ENCODE measurements at places on chromosomes 16 and 17.

- no peak for DNase-seq
Measured at GRCh38 chr17:78174346-78174869, 6.0 kb downstream of the SYNGR2 start.

DNA sequence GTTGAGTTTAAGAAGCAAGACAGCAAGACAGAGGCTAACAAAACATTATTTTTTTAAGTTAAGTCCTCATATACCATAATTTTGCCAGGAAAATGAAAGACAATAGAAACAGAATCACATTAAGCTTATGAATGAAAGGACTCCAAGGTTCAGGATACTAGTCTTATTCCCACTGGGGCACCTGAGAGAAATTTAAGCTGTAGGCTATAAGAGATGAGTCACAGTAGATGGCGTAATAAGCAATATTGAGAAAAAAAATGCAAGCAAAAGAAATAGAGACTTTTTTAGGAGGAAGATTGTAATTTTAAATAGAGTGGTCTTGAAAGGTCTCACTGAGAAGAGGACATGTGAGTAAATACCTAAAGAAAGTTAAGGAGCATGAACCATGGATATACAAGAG, 57.1 kb upstream of the KIF2B start:
- peak; percentile 59 for DNase-seq

- no peak for DNase-seq
Measured at GRCh38 chr17:73972056-73972455, 231.4 kb upstream of the RPL38 start.

- no peak for DNase-seq
Measured at GRCh38 chr17:51761105-51761504, 397.4 kb downstream of the CA10 start.

DNA sequence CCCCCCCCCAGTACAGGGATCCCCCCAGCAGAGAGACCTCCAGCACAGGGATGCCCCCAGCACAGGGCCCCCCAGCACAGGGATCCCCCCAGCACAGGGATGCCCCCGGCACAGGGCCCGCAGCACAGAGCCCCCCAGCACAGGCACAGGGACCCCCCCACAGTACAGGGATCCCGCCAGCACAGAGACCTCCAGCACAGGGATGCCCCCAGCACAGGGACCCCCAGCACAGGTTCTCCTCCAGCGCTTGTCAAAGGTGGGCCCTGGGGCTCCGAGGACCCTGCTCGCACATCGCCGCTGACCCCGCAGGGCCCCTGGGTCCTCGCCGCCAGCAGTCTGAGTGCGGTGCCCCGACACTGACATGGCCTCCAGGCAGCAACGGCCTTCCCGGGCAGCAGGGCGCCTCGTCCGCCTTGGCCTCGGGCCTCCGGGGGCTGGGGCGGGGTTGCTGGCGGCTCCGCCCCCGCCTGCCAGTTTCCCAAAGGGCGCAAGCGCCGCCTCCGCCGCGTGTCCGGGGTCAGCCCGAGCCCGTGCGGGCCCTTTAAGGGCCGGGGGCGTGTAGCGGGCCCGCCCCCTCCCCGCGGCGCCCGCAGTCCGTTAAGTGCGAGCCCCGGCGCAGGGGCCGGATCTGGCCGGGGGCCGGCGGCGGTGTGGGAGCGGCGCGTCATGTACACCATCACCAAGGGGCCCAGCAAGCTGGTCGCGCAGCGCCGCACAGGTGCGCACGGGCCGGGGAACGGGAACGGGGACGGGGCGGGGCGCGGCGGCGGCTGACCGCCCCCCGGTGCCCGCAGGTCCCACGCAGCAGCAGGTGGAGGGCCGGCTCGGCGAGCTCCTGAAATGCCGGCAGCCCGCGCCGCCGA, at the start of gene MCRIP2:
Gene MCRIP2 (plus strand): TSS at position 503 of the 863 bp plus-strand sequence. CDS start 164 bp downstream, at position 667.
- peak; percentile 29 for DNase-seq

- no peak for DNase-seq
Measured at GRCh38 chr17:71455219-71455618, 665.6 kb upstream of the SOX9 start.

GRCh38 chr16:50629334-50629733, 51.8 kb downstream of the SNX20 start:
- no peak for DNase-seq

DNA sequence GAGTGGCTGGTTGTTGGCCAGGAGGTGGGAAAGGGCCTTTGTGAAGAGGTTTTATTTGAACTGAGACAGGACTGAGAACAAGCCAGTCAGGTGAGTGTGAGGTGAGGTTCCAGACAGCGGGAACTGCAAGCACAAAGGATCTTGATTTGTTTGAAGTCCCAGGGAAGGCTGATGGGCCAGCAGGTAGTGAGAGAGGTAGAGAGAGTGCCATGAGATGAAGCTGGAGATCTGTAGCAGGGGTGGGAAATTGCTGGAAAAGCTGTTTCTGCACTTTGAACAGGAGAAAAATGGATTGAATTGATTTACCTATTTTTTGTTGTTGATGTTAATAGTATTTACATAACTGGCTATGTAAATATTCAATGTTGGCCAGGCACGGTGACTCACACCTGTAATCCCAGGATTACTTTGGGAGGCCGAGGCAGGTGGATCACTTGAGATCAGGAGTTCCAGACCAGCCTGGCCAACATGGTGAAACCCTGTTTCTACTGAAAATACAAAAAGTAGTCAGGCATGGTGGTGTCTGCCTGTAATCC, 7.7 kb upstream of the DCTPP1 start:
- no peak for DNase-seq

- no peak for DNase-seq
Measured at GRCh38 chr17:78665952-78666920, 89.0 kb upstream of the DNAH17 start.

DNA sequence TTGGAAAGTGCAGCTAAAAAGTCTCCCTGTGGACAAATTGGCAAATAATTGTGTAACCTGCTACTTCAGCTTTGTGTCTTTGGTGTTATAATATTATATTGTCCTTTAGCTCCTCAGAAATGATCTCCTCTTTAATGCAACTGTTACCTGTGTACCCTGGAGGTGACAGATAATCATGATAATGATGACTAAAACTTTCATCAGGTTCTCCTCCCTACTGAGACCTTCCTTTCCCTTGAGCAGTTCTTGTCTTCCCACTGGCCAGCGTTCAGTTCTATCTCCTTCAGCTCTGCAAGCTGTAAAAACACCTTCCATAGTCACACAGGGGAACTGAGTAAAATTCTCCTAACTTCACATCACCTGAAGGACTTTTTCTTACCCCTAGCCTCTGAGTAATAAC, 14.7 kb downstream of the KRT12 start:
- DNase-seq, result peak; percentile 2

- no peak for DNase-seq
Measured at GRCh38 chr17:38715216-38715943, 10.3 kb downstream of the MLLT6 start.

- DNase-seq, result peak; percentile 62
Measured at GRCh38 chr17:41678411-41678906, 10.2 kb upstream of the EIF1 start.

GRCh38 chr16:75567911-75568310, 1.7 kb downstream of the GABARAPL2 start:
- DNase-seq, result no peak

GRCh38 chr17:61144617-61145564, 254.8 kb upstream of the TBX2 start:
- DNase-seq, result no peak

DNA sequence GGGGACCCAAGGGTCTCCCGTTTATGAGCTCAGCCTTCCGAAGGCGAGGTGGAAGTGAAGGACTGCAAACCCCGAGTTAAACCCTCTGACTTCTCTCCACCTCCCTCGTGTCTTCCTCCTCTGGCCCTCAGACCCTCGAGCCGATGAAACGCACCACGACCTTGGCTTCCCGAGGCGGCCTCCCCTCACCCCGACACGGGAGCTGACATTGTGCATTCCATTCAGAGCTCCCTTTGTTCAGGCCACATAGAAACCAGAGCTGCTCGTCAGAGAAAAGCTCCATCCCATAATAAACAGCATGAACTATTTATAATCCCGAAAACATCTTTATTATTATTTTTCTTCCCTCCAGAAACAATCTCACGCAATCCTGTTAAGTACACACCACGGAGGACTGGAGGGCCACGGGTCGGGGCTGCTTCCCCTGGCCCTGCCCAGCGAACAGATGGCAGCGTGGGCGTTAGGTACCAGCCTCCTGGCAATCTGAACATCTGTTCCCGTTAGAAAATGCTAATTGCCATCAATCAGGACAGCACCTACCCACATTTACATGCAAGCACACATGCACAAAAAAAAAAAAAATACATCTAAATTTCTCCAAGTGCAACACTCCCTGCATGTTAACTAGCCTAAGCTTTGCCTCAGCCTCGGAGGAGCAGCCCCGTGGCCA, 145.7 kb downstream of the RBFOX3 start:
- DNase-seq, result no peak

- DNase-seq, result no peak
Measured at GRCh38 chr16:88039591-88039990, 88.4 kb downstream of the BANP start.

DNA sequence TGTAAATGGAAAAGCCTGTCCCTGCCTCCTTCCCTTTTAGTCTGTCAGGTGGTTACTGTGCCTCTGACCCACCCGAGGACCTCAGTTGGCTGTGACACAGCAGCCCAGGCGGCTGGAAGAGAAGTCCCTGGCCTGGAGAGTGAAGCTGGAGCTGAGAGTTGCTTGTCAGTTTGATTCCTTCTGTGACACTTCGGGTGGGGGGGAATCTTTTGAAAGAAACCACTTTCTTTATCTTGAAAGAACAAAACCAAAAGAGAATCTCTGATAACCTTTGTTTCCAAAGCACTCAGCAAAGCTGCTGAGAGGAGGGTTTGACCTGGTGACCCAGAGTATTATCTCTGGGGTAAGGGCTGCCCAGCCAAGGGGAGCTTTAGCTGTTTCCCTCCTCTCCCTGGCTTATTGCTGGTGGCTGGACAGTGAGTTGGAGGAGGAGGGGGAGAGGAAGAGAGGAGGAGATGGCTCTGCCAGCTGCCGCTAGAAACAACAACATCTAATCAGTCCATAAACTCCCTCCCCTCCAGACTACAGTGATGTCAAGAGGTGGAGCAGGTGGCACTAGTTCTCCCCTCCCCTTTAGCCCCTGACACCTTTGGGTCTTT, 34.0 kb downstream of the YPEL2 start:
- DNase-seq, result no peak

DNA sequence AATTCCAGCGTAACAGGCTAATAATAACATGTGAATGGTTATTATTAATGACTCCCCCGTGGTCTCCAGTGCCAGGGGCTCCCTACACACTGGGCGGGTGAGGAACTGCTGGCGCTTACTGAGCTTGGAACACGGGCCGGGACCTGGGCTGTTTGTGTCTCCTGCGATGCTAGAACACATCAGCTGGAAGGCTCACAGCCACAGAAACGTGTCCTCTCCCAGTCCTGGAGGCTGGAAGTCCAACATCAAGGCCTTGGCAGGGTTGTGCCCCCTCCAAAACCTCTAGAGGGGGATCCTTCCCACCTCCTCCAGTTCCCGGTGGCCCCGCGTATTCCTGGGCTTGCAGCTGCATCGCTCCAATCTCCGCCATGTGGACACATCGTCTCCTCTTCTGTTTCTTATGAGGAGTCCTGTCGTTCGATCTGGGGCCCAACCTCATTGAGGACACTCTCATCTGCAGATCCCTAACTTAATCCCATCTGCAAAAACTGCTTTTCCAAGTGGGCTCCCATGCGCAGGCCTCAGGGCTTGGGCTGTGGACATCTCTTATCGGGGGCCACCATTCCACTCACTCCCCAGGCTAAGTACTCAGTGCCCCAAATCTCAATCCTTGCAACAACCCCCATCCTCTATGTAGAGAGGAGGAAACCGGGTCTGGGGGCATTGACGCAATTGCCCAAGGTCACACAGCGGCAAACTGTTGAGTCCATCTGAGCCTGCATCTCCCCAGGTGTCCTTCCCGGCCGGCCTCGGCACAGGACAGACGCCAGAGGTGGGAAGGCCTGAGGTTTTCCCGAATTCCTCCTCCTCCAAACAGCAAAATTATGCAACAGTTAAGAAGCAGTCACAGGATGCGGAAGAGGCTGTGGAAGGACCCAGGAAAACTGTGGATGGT, 193.9 kb downstream of the IRF8 start:
- no peak for DNase-seq

- DNase-seq, result no peak
Measured at GRCh38 chr17:76191896-76192295, 48.4 kb downstream of the RNF157 start.

GRCh38 chr17:36740157-36740556, 138.8 kb downstream of the MRM1 start:
- no peak for DNase-seq

DNA sequence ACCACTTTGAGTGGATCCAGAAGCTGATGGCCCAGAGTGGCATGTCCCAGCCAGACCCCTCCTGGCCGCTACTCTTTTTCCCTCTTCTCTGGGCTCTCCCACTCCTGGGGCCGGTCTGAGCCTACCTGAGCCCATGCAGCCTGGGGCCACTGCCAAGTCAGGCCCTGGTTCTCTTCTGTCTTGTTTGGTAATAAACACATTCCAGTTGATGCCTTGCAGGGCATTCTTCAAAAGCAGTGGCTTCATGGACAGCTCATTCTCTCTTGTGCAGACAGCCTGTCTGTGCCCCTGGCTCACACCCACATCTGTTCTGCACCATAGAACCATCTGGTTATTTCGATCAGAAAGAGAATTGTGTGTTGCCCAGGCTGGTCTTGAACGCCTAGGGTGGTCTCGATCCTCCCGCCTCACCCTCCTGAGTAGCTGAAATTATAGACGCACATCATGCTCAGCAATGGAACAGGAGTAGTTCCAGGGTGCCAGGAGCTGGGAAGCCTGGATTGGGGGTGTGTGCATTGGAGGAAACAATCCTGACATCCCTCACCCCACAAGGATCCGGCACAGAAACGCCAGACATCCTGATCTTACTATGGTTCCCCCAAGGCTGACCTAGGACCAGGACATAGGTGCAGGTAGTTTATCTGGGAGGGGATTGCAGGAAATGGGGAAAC, 4.6 kb downstream of the PRSS21 start:
- DNase-seq, result no peak

DNA sequence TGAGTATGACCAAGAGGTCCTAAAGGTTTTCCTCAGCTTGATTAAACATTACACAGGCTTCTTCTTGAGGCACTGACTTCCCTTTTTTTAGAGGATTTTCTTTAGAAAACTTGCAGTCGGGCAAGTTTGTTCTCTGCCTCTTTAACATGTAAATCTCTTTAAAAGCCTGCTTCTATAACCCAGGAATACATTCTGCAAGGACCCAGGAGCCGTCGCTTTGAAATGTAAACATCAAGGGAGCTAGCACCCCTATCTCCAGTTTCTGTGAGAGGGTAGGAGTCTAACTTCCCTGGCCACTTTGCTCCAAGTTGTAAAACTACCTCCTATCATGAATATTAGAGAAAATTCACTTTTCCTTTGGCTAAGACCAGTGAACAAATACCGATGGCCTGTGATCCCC, 201.5 kb upstream of the CPHXL start:
- DNase-seq, result no peak

Measured in foreskin keratinocyte (primary cell).